ENCODE measurements at places on chromosomes 12 and 14.

DNA sequence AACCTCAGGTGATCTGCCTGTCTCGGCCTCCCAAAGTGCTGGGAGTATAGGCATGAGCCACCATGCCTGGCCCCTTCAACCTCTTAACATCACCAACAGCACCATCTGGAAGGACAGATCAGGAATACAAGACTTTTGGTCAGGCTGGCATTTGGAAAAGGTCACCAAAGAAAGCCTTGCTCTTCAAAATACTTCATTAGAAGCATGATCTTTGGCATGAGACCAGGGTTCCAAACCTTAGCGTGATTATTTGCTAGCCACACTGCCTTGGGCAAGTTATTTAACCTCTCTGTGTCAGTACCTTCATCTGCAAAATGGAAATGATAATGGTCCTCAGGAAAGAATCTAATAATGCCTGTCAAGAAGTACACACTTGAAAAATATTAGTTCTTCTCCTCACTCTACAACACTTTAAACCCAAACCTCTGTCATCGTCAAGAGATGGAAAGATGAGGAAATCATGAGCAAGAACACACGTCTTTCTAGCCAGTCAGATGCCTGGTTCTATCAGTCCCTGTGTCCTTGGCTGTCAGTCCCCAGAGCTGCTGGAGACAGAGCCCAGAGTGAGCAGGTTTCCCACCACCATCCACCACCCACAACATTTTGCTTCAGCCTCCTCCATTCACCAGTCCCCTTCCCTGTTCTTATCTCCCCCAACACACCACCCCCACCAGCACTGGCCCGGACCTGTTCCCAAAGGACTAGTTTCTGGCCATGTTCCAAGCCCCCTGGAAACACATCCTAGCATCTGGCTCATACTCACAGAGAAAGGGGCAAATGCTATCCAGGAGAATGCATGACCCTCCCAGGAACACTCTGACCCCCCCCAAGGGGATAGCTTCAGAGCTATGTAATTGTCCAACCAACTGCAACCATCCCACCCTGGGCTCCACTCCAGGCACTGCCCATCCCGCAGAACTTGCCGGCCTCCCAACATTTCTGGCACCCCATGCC is 2.0 kb downstream of the ADCY6 start:
- DNase-seq = no peak

DNA sequence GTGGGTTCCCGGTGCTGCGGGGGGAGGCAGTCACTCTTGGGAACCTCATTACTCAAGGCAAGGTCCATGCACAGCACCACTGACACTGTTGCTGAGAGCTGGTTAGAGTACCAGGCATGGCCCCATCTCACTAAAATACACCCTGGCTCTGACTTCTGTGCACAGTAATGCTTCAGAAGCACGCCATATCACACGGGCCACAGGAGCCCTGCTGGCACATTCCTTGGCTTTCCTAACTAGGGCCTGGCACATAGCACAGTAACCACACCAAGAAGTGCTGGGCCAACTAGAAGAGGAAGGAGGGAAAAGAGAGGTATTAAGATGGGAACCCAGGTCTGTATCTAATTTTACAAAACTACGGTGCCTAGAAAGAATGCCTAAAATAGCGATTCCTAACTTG is 13.5 kb upstream of the RAB35 start:
- no peak for DNase-seq

DNA sequence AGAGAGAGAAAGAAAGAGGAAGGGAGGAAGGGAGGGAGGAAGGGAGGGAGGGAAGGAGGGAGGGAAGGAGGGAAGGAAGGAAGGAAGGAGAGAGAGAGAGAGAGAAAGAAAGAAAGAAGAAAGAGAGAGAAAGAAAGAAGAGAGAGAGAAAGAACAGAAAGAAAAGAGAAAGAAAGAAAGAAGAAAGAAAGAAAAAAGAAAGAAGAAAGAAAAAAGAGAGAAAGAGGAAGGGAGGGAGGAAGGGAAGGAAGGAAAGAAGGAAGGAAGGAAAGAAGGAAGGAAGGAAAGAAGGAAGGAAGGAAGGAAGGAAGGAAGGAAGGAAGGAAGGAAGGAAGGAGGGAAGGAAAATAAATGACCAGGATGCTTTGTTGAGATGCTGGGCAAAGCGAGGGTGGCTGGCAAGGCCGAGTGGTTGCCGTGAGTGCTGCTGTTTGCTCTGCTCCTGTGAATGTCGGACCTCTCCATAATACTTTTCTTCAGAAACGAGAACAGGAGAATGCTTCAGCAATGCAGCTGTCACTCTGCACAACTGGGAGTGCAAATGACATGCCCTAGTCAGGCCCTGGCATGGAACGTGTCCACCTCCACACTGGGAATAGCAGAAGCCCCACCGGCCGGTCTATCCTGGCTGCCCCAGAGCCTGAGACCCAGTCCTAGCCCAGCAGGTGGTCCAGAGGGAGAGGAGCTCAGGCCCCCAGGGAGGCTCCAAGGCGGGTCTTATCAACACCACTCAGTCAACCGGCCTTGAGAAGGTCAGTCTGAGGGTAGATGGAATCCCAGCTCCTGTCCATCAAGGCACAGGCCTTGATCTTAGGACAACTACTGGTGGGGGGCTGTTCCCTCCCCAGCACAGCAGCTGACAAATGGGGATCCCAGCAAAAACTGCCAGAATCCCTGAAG is 25.1 kb upstream of the EIF5 start:
- no peak for DNase-seq

- no peak for DNase-seq
Measured at GRCh38 chr14:67949771-67950170, 130.2 kb downstream of the RAD51B start.

DNA sequence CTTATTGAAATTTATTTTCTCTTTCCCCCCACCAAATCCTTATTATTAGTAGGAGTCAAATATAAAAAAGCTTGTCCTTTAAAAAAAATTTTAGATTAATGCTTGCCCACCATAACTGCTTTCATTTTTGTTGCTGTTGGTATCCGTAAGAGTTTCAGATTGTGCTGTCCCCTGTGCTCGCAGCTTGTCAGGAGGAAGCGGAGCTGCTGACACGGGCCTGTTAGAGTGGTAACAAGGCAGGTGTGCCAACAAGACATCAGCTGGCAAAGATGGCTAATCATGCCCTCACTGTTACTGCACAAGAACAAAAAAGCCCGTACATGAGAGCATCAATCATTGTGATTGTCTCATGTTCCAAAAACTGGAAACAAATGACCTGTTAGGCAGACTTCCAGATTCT is 148.4 kb downstream of the ALG10B start:
- DNase-seq = no peak

DNA sequence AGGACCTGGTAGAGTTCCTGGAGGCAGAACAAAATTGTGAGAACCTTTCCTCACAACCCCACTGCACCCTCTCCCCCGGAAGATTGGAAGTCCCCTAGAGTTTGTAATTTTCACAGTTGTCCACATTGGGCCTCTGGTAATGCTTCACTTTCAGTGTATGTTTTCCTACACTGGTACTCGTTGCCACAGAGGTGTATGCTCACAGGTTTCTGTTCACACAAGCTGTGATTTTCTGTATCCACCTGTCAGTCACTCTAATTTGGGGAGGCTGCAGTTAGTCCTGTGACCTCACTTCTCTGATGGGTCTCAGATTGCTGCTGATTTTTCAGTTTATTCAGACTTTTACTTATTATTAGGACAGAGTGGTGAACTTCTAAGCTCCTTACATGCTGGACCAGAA is 66.4 kb upstream of the BMP4 start:
- no peak for DNase-seq

GRCh38 chr14:60981633-60982455 is 799 bp downstream of the SLC38A6 start:
- DNase-seq = peak; percentile 39

- DNase-seq = peak; percentile 63
Measured at GRCh38 chr14:93112891-93113677, 2.6 kb downstream of the ITPK1 start.

DNA sequence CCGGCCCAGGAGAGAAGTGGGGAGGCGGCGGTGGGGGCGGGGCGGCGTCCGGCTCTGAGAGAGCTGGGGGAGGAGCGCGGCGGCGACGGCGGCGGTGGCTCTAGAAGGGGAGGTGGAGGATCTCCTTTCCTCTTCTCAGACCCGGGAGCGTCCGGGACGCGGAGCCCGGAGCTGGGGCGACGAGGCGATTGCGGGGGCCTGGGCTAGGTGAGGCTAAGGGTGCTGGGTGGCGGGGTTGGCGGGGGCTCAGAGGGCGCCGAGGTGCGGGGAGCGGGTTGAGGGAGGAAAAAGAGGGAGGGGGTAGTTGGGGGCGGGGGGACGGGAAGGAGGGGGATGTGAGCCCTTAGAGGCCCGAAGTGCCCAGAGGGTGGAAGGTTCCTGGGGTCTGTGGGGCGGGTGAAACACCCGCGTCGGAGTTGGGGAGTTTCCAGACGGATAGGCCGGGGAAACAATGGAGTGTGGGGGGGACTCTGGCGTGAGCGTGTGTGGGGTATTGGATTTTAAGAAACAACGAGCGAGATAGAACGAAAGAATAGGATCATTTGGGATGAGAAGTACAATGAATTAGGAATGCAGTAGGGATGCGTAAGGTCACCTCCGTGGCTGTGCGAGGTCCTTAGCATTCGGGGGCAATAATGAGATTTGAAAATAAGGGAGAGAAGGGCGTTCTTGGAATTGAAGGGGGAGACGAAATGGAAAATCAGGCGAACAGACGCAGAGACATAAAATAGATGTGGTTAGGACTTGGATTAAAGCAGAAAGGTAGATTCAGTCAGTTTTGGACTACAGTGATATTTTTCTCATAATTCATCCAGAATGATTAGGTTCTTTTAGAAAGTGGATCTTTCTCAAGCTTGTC is at the start of gene SPATS2:
Gene SPATS2, plus strand, starts transcription at position 82 of the 859 bp plus-strand sequence. CDS start 93,551 bp downstream, outside the sequence.
- DNase-seq = peak; percentile 38

GRCh38 chr14:100618318-100618693 is 31.1 kb upstream of the BEGAIN start:
- no peak for DNase-seq

- DNase-seq = no peak
Measured at GRCh38 chr14:92397150-92397952, 74.4 kb downstream of the SLC24A4 start.

- DNase-seq = no peak
Measured at GRCh38 chr12:27822076-27822712, 42.2 kb upstream of the MANSC4 start.

- no peak for DNase-seq
Measured at GRCh38 chr12:57584690-57585089, 6.3 kb upstream of the PIP4K2C start.

DNA sequence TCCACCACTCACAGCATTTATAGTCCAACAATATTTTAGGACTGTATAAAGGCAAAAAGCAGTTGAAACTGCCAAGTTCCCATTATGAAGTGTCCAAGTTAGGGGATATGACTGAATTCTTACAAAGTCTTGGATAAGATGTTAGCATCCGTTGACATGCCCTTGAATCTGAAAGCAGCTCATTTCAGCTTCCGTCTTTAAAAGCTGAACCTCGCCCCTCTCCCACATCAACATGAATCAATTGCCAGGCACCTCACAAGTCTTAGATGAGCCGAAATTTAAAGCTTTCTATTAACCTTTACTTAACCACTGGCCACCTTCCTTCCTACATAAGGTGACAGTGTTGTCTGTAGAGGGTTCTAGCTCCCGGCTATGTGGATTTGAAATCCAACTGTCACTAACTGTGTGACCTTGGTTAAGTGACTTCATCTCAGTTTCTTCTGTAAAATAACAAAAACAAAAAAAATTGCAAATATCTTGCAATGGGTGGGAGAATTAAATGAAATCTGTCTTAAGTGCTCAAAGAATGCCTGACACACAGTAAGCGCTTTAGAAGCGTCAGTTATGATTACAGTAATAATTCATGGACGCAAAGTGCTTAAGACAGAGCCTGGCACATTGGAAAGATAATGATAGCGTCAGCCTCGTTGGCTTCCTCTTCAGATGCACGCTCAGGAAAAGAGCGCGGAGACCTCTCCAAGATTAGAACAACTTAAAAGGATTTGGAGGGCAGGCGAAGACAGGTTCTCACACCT is 1.2 kb downstream of the PPP1CC start:
- DNase-seq = peak; percentile 23

- no peak for DNase-seq
Measured at GRCh38 chr14:104843006-104843405, 22.1 kb upstream of the CEP170B start.

- peak; percentile 18 for DNase-seq
Measured at GRCh38 chr14:91286530-91286937, 42.0 kb upstream of the GPR68 start.

DNA sequence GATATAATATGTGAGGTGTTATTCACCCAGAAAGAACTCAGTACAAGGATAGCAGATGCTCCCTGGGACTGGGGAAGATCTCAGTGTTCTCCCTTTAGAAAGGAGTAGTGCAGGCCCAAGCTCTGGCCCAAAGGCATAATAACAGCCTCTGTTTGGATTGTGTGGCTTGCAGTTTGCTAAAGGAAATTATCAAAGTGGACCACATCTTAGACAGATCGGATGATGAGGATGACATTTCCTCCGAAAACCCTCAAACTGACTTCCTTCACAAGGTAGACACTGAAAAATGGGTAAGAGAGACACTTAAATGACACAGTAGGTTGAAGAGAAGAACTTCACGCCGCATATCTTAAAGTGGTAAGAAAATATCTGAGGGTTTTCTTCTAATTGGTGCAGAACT is 26.1 kb downstream of the SMCO2 start:
- no peak for DNase-seq

DNA sequence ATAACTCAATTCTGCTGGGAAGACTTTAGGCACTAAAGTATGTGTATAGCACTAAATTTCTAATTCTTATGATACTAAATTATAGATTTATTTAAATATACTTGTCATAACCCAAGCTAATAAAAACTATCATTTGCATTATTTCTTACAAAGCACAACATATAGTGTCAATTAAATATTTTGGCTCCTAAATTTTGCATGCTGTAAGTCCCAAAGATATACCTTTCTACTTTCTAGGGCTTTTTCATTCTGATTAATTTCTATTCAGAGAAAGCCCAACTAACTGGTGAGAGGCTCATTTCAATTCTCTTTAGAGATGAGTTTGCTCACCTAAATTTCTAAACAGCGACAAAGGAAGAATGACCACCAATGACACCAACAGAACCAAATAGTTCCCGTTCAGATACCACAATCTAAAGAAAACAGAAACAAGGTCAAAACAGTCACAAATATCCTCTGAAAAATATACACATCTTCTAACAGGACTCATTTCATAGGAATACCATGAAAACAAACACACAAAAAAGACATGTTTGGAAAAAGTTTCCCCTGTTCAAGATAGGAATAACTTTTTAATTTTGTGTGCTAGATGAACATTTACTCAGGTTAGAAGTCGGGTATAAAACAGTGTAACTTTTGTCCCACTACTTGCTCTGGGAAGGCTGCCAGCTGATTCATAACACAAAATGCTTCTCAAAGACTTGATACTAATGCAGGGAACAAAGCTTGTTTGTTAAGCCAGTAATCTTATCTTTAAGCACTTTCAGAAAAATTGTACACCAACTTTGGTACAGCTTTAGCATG is 7.6 kb downstream of the SLC38A2 start:
- DNase-seq = no peak

DNA sequence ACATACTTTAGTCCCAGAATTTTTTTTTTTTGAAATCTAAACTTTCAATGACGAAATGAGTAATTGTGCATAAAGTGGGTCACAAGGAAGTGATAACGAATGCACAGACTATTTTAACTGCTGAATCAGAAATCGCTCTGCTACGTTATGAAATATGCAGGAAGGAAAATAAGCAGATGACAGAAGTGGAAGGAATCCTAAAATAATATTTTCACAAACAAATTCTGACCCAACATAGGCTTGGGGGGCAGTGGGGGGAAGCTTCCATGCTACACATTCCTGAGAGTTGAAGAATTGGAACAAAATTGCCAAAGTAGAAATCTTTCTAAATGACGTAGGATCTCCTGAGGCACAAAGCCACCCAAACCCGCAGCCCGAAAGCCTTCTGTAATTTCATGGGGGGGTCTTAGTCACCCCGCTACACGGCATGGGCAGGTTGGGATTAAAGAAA is 89.6 kb downstream of the ARF6 start:
- DNase-seq = no peak

GRCh38 chr12:75979181-75979580 is 52.4 kb downstream of the PHLDA1 start:
- DNase-seq = no peak
